ENCODE measurements at places on chromosomes 3 and 15. TPM values are rescaled to one million over a fixed set of nuclear protein-coding genes. Genes with fewer than 3 reads are reported as not detected.

- peaks cover 4% of the 10 kb centered on the region for H3K4me1 ChIP-seq
- no peak overlapping the region for H3K4me3 ChIP-seq
- H3K27ac ChIP-seq: no peak overlapping the region
- no peak for DNase-seq
- H3K36me3 ChIP-seq: no peaks in the 10 kb centered on the region
Measured at GRCh38 chr3:189720736-189721417, 89.7 kb downstream of the TP63 start.

DNA sequence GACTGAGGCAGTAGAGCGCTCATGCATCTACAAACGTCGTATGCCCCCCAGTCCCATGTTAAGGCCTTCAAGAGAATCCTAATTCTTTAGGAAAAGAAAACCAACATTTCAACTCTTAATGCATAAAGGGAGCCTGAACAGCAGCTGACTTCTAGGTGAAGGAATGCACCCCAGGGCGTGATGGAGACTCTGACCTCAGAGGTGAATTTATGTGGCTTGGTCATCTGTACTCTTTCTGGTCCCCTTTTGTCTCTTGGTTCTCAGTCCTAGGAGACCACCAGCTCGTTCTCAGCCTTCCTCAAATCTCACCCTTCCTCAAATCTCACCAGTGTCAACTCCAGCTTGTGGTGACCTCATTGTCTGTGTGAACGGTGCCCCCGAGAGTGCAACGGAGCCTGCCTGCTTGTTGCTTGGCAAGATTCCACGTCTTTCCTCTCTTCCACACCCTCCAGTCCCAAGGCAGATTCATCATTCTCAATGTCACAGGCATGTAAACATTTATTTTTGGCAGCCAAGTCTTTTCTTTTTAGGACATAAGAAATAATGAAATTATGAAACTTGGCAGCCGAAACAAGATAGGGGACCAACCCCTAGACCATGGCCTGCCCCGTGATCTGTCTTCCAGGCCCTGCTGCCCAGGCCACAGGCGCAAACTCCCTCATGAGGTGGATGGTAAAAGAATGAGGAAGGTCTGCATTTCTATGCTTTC lies 166.2 kb downstream of the ADAMTS17 start:
- H3K36me3 ChIP-seq: no peaks in the 10 kb centered on the region
- H3K27me3 ChIP-seq: no peaks in the 10 kb centered on the region
- no peak overlapping the region for H3K4me3 ChIP-seq
- no peak overlapping the region for H3K27ac ChIP-seq
- no peaks in the 10 kb centered on the region for H3K4me1 ChIP-seq

GRCh38 chr3:63561879-63562278 lies 90.6 kb upstream of the SNTN start:
- H3K4me1 ChIP-seq: no peaks in the 10 kb centered on the region
- H3K36me3 ChIP-seq: no peaks in the 10 kb centered on the region
- DNase-seq: no peak
- H3K4me3 ChIP-seq: no peak overlapping the region

The ITPKA gene
- 7.7 TPM for total RNA-seq

GRCh38 chr15:101437618-101438481 lies 51.7 kb downstream of the PCSK6 start:
- DNase-seq: no peak
- H3K27me3 ChIP-seq: peaks cover 6% of the 10 kb centered on the region
- no peak overlapping the region for H3K4me3 ChIP-seq
- no peaks in the 10 kb centered on the region for H3K36me3 ChIP-seq
- no peak overlapping the region for H3K27ac ChIP-seq

GRCh38 chr15:95990833-95991232 lies 339.7 kb upstream of the NR2F2 start:
- no peaks in the 10 kb centered on the region for H3K27me3 ChIP-seq
- peaks cover 16% of the 10 kb centered on the region for H3K4me1 ChIP-seq
- no peak overlapping the region for H3K4me3 ChIP-seq
- no peaks in the 10 kb centered on the region for H3K36me3 ChIP-seq

DNA sequence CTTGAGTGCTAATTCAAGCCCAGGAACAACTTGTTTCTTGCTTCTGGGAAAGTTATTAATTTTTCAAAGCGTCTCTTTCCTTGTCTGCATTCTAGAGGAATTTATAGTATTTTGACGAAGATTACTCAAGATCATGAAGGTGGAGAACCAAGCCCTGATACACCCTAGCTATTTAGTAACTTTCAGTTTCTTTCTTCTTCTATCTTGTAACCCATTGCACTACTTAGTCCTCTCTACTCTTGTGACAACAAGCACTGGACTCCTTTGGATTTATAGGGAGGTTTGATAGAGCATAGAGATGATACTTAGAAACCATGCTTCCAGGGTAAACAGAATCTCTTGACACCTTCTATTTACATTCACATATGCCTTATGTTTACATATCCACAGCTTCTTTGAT lies 203.3 kb upstream of the GRM7 start:
- no peak overlapping the region for H3K4me3 ChIP-seq
- no peaks in the 10 kb centered on the region for H3K27me3 ChIP-seq
- H3K36me3 ChIP-seq: no peaks in the 10 kb centered on the region
- H3K4me1 ChIP-seq: no peaks in the 10 kb centered on the region
- DNase-seq: no peak
- H3K27ac ChIP-seq: no peak overlapping the region

- no peaks in the 10 kb centered on the region for H3K27me3 ChIP-seq
- no peak overlapping the region for H3K27ac ChIP-seq
- no peak overlapping the region for H3K4me3 ChIP-seq
- no peaks in the 10 kb centered on the region for H3K4me1 ChIP-seq
- no peak for DNase-seq
Measured at GRCh38 chr15:74303741-74304309, 63.6 kb downstream of the CYP11A1 start.

GRCh38 chr3:38067508-38068233 lies 28.7 kb downstream of the DLEC1 start:
- H3K27me3 ChIP-seq: peaks cover 10% of the 10 kb centered on the region
- peak; percentile 24 for DNase-seq
- no peaks in the 10 kb centered on the region for H3K36me3 ChIP-seq
- H3K4me3 ChIP-seq: no peak overlapping the region
- no peaks in the 10 kb centered on the region for H3K4me1 ChIP-seq

GRCh38 chr3:178699810-178700209 lies 163.6 kb downstream of the KCNMB2 start:
- DNase-seq: no peak
- H3K4me3 ChIP-seq: no peak overlapping the region
- no peaks in the 10 kb centered on the region for H3K4me1 ChIP-seq
- no peaks in the 10 kb centered on the region for H3K36me3 ChIP-seq
- H3K27me3 ChIP-seq: no peaks in the 10 kb centered on the region

DNA sequence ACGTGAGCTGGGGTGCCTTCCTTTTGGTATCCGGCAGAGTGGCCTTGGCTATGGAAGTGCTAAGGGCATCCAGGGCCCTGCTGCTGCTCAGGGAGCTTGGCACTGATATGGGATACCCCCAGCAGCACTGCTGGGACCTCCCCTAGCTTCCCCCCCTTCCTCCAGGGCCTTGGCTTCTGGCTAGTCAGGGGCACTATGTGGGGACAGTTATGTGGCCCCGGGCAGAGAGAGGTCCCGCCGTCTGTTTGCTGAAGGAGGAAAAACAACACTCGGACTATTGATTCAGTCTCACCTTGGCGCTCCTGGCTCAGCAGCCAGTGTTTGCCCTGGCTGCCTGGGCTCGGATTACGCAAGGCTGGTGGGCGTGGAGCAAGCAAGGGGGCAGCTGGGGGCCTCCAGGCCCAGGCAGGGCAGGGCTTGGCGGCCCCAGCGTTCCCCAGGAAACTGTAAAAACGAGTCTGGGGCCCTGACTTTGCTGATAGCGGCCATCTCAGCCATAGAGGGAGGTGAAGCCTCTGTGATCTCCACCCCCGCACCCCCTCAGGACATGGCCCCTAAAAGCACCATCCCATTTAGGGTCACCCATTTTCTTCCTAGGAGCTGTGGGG lies 5.7 kb downstream of the FURIN start:
- DNase-seq: peak; percentile 33
- peaks cover 35% of the 10 kb centered on the region for H3K4me1 ChIP-seq
- no peak overlapping the region for H3K4me3 ChIP-seq
- no peak overlapping the region for H3K27ac ChIP-seq
- no peaks in the 10 kb centered on the region for H3K27me3 ChIP-seq

DNA sequence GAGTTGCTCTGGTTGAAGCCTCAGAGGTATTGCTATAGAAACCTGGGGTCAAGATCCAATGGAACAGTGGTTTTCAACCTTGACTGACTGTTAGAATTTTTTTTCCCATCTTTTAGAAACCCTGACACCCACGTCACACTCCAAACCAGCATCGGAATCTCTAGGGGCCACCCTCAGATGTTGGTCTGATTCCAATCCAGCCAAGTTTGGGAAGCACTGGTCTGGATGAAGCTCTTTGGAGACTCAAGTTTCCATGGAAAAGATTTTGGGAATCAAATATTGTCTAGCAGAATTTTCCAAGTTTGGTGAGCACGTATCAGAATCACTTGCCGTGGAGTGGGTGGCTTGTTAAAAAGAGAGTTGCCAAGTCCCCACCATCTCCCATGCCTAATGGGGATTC lies 103.8 kb downstream of the THSD4 start:
- peaks cover 5% of the 10 kb centered on the region for H3K36me3 ChIP-seq
- no peak overlapping the region for H3K4me3 ChIP-seq
- peaks cover 16% of the 10 kb centered on the region for H3K4me1 ChIP-seq
- H3K27ac ChIP-seq: peak overlapping the region; percentile 81
- no peak for DNase-seq

The TAGLN3 gene
- total RNA-seq: not detected

GRCh38 chr3:78483090-78483489 lies 1284.7 kb downstream of the ROBO1 start:
- H3K27ac ChIP-seq: no peak overlapping the region
- no peaks in the 10 kb centered on the region for H3K4me1 ChIP-seq
- H3K4me3 ChIP-seq: no peak overlapping the region

The HDGFL3 gene
- 8.6 TPM for total RNA-seq

The PP2D1 gene
- total RNA-seq: not detected

The ULK4 gene
- 20.3 TPM for total RNA-seq

DNA sequence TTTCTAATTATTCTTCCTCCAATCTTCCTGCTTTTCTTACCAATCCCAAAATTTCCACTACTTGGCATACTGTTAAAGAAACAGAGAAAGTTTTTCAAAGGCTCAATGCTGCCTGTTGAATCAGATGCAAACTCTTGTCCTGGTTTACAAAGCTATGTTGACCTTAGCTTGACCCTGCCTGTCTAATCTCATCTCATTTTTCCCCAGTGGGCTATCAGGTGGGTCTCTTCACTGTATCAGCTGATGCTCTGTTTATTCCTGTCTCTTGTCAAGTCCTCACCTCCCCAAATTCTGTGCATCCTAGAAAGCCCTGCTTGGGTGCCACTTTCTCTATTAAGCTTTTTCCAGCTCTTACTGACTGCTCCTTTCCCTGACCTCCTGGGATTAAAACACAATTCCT lies 18.2 kb downstream of the NFKBIZ start:
- no peaks in the 10 kb centered on the region for H3K4me1 ChIP-seq
- no peak overlapping the region for H3K27ac ChIP-seq
- no peak for DNase-seq
- H3K36me3 ChIP-seq: no peaks in the 10 kb centered on the region
- no peaks in the 10 kb centered on the region for H3K27me3 ChIP-seq

DNA sequence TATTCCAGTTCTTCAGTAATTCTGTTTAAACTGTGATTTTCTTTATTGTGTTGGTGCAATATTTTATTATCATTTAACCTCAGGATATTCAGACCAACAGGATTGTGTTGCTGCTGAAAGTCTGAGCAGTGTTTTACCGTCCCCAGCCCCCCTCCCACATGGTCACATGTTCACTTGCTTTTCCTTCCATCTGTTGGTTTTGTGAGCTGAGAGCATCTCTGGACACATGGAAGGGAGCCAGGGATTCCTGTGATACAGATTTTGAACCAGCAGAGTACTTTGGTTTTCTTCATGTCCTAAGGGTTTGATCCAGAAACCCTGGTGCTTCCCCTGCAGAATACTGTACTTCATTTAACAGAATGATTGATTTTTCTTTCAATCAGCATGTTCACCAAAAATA lies 11.9 kb downstream of the ARRDC4 start:
- no peaks in the 10 kb centered on the region for H3K27me3 ChIP-seq
- H3K4me3 ChIP-seq: no peak overlapping the region
- no peak for DNase-seq
- peaks cover 39% of the 10 kb centered on the region for H3K36me3 ChIP-seq
- H3K4me1 ChIP-seq: peaks cover 28% of the 10 kb centered on the region

DNA sequence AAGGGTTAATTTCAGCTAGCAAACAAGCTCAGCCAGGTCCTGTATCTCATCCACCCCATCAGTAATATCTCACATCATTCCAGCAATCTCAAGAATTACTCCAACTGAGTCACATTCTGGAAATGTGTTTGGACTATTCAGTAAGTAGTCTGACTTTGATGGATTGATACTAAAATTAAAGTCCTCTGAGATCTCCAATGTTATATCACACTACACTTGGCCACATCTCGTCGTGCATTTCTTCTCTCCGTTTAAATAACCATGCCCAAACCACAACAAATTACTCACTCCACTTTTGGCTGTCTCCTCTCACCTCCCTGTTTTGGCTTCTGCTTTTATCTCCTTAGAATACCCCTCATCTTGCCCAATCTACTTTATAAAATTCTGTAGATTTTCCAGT lies 292.2 kb downstream of the PYDC2 start:
- no peak overlapping the region for H3K27ac ChIP-seq
- H3K4me1 ChIP-seq: no peaks in the 10 kb centered on the region
- DNase-seq: peak; percentile 8
- no peaks in the 10 kb centered on the region for H3K36me3 ChIP-seq

- peak overlapping the region; percentile 94 for H3K4me3 ChIP-seq
- no peaks in the 10 kb centered on the region for H3K27me3 ChIP-seq
- no peaks in the 10 kb centered on the region for H3K36me3 ChIP-seq
- peak overlapping the region; percentile 68 for H3K27ac ChIP-seq
Measured at GRCh38 chr3:50237754-50238548, 1.9 kb downstream of the GNAI2 start.

- H3K36me3 ChIP-seq: no peaks in the 10 kb centered on the region
- peak; percentile 83 for DNase-seq
- peaks cover 10% of the 10 kb centered on the region for H3K4me1 ChIP-seq
- peak overlapping the region; percentile 41 for H3K27ac ChIP-seq
- H3K4me3 ChIP-seq: no peak overlapping the region
Measured at GRCh38 chr3:149673393-149673792, 15.6 kb upstream of the WWTR1 start.

The ZNF860 gene
- total RNA-seq: not detected

DNA sequence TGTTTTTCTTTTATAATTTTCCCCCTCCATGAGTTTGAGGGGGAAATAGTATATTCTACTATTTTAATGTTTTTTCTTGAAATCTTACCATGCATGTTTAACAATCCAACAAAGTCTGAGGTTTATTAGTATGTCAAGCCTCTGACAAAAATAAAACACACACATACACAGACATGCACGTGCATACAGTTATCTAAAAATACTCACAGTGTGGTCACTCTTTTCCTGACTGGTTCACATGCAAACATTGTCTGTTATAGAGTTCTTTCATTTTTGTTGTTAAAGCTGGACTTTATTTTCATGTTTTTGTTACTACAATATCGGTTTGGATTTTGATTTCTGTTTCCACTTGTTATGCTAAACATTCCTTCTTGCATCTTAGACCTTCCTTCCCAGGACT lies 236.6 kb downstream of the MFSD1 start:
- no peak overlapping the region for H3K4me3 ChIP-seq
- no peaks in the 10 kb centered on the region for H3K36me3 ChIP-seq
- H3K27me3 ChIP-seq: no peaks in the 10 kb centered on the region

The LRTM1 gene
- not detected for total RNA-seq

The TUSC7 gene
- total RNA-seq: not detected

The BMF gene
- total RNA-seq: 2.7 TPM
